SHP77 treated with DMSO at 0.1 percent for 48 hours (cell line): ENCODE measurements at places on chromosomes 5 and 9.

DNA sequence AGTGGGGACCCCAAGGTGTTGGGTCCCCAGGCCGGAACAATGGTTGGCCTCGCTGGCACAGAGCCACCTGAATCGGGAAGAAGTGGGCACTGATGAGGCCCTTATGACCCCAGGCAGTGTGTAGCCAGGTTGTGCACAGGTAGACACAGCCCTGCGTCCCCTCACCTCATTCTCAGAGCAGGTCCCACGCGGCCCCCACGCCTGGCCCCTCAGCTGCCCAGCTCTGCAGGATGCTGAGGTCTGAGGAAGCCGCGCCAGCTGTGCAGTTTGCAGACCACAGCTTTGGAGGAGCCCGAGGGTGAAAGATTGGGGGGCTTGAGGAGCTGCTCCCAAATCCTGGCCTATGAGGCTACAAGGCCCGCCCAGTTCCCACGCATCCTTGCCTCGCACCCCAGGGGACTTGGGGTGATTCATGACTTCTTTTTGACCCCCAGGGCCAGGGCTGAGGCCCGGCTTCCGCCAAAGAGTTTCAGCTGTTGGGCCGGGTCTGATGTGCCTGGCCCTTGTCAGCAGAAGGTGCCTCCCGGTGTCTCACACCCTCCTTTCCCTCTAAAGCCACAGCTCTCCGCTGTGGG is 87.8 kb upstream of the PHYKPL start:
- DNase-seq: no peak

DNA sequence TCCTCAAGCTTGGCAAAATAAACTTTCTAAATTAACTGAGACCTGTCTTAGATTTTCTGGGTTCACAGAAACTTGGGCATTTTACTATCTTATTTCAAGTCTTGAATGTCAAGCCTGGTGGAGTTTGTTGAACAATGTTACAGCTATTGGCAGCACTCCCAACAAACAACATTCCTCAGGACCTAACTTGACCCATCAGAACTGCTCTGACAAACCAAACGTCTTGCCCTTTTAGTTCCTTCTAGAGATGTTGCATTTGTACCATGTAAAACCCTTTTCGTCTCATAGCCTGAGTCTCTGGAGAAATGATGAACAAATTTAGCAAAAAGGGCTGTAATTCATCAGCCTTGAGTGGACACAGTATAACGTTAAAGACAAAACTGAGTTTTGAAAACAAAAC is 51.1 kb downstream of the GNA14 start:
- no peak for DNase-seq

DNA sequence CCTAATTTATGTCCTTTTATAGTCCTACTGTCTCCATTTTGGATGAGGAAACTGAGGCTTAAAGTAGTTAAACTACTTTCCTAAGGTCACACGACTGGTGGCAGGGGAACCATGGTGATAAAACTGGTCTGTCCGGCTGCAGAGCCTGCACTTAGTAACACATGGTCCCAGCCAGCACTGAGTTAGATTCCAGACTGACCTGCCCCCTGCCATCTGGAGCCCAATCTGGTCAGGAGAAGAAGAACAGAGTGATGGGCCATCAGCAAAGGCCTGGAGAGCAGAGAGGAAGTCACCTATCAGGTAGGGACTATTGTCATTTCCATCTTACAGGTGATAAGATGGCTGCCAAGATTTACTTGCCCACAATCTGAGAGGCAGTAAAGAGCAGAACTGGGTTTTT is 86.6 kb upstream of the SLC25A48 start:
- no peak for DNase-seq

DNA sequence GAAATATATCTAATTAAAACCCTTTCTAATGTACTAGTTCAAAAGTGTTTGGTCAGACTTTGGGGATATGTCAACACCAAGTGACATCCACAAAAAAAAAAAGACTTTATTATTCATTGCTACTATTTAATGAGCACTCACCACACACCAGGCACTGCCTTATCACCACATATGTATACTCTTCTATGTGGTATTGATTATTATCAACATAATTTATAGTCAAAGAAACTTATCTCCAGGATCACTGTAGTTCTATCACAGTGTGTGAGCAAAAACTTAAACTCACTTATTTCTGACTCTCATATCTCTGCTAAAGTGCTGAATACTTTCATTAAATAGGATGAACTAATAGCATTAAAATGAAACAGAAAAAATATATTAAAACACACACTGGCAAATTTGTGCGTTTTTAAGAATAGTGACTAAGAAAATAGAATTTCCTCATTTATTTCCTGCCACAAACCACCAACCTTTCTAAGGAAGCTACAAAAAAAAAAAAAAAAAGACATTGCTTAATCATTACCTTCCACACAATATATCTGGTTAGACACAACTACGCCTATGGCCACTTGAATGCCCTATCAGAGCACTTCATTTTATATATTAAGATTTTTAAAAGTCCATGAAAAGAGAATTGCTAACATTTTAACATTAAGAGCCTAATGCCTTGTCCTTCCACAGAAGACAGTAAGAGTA is 12.8 kb downstream of the SLCO4C1 start:
- DNase-seq: no peak

DNA sequence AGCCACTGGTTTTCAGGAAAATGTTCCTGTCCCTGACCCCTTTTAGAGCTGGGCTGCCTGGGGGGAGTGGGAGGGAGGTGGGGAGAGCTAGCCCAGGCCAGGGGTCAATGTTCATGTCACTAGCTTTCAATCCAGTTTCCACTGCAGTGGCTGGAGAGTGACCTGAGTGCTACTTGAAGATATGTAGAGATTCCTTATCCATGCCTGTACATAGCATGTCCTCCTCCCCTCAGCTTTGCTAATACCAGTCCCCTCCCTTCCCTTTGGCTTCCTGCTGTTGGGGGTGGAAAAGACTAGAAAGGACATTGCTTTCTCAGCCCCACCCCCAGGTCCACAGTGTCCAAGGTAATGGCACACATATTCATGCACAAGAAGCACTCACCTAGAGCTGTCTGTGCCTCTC is 7.8 kb downstream of the DNAJB5 start:
- DNase-seq: no peak

DNA sequence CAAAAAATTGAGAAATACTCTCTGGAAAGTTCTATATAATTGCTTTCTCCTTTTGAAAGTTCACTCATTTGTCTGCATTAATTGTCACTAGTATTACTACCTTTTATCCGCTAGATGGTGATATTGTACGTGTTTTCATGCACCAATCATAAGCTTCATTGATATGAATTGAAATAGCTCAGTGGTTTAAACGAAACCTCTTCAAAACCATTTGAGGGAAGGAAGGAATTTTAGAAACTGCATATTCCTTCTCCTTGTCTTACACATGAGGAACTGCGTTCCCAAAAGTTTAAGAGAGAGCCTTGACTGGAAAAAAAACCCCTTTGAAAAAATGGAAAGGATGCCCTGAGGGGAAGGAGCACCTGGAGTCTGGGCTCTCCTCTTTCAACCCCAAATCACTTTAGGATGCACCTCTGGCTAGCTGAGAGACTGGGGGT is 98.6 kb downstream of the YTHDC2 start:
- DNase-seq: peak; percentile 26

- no peak for DNase-seq
Observed at GRCh38 chr9:26956860-26957233, 635 bp downstream of the IFT74 start.
